ENCODE measurements at places on chromosomes 1 and 21.
A peak's percentile ranks its signal among the peaks of the same experiment; 100 is the strongest.

DNA sequence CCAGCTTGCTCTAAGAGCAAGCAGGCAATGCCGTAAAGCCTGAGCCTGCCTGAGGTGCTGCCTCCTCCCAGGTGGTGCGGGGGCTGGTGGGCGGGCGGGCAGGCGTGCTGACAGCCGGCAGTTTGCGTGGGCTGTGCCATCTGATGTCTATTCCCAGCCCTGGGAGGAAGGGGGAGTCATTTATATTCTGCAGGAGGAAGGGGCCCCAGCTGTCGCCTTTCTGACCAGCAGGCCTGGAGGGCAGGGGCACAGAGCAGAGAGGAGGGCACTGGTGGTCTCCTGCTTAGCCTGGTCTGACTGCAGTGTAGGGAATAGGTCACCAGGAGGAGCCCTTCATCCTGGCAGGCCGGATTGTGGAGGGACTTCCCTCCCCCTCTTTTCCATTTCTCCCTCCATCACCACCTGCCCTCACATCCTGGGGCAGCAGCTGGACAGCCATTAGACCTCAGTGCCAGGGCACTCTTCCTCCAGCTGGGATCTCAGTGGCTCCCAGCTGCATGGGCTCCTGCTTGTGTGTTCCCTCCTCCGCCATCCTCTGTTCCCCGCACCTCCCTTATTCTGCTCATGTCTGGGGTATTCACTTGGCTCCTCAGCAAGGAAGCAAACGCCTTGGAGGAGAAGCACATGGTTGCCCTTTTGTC, 4.4 kb downstream of the CYB561D1 start:
- no peak overlapping the region for H3K27ac ChIP-seq
- H3K36me3 ChIP-seq: no peaks in the 10 kb centered on the region
- DNase-seq: no peak
- H3K27me3 ChIP-seq: no peaks in the 10 kb centered on the region
- no peak overlapping the region for H3K4me3 ChIP-seq

DNA sequence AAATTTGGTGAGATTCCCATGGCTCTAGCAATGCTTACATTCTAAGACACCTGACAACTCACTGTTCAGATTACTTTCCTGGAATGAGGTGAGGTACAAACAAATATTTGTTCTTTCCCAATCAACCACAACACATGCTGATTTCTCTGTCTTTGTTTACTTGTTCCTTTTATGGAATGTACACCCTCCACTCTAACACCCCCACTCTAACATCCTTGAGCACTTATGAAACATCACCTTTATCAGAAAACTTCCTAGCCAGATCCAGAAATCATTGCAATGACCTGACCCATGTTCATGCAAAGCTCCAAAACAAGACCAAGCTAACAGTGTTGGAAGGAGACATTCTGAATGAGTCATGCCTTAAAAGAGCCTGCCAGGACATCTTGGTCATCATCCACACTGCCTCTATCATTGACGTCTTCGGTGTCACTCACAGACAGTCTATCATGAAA, 35.5 kb downstream of the HSD3B1 start:
- no peaks in the 10 kb centered on the region for H3K4me1 ChIP-seq
- no peak overlapping the region for H3K27ac ChIP-seq
- DNase-seq: no peak
- H3K4me3 ChIP-seq: no peak overlapping the region

DNA sequence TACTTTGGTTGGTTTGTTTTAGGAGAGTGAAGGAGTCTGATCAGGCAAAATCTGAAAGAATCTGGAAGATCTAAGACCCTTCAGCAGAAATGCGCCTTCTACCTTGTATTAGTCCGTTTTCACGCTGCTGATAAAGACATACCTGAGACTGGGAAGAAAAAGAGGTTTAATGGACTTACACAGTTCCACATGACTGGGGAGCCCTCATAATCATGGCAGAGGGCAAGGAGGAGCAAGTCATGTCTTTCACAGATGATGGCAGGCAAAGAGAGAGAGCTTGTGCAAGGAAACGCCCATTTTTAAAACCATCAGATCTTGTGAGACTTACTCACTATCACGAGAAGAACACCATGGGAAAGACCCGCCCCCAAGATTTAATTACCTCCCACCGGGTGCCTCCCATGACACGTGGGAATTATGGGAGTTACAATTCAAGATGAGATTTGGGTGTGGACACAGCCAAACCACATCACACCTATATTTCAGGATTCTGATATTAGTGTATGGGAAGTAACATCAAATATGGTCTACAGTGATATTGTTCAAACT, 99.3 kb downstream of the GLUL start:
- no peaks in the 10 kb centered on the region for H3K27me3 ChIP-seq
- H3K4me3 ChIP-seq: no peak overlapping the region
- no peak for DNase-seq
- no peaks in the 10 kb centered on the region for H3K4me1 ChIP-seq
- no peak overlapping the region for H3K27ac ChIP-seq

GRCh38 chr1:97913506-97914139, 7.2 kb downstream of the DPYD start:
- no peaks in the 10 kb centered on the region for H3K4me1 ChIP-seq
- H3K27me3 ChIP-seq: no peaks in the 10 kb centered on the region
- H3K27ac ChIP-seq: no peak overlapping the region
- no peaks in the 10 kb centered on the region for H3K36me3 ChIP-seq

DNA sequence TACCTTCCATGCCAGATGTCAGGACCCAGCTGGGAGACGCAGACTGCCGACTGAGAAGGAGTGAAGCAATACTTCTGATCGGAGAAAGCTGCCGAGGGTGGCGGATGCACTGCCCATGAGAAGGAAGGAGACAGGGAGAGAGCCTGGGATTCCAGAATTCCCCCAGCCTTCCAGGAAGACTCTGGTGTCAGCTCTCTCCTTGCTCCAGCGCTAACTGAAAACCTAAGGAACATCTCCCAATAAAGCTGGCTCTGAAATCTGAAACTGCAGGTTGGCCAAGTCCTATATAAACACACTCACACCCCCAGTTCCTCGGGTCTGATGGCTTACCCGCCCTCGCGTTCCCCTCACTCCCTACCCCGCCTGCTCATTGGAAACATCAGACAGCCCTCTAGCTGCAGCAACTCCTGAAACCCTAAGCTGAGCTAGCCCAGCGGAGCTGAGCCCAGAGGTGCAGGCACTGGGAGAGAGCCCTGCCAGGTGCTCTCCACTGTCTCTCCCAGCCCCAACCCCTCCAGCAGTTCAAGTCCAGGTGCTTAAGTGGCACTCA, 52.3 kb downstream of the PLEKHA6 start:
- H3K27me3 ChIP-seq: no peaks in the 10 kb centered on the region
- no peak overlapping the region for H3K27ac ChIP-seq
- H3K4me3 ChIP-seq: no peak overlapping the region
- H3K4me1 ChIP-seq: peaks cover 14% of the 10 kb centered on the region

DNA sequence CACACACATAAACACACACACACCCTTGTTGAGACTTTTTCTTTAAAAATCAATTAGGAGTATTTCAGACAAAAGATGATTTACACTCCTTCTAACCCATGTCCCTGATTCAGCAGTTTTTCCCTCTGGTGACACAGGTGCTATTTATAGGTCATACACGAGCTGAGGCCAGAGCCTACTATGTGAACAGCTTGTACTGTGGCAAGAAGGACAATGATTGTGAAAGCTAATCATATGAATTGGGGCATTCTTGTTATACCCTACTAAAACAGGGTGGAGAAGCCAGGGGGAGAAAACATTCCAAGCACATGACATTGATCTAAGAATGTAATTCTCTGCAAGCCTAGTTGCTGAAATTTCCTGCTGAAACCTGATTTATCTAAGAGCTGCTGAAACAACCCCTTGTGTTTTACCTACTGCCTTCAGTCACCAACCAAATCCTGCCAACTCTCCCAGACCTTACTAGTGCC, 60.3 kb downstream of the XCL1 start:
- no peak overlapping the region for H3K4me3 ChIP-seq
- no peaks in the 10 kb centered on the region for H3K36me3 ChIP-seq
- no peaks in the 10 kb centered on the region for H3K4me1 ChIP-seq
- DNase-seq: no peak
- H3K27me3 ChIP-seq: no peaks in the 10 kb centered on the region

- no peak overlapping the region for H3K4me3 ChIP-seq
- no peak for DNase-seq
- no peaks in the 10 kb centered on the region for H3K27me3 ChIP-seq
- H3K4me1 ChIP-seq: no peaks in the 10 kb centered on the region
- H3K36me3 ChIP-seq: no peaks in the 10 kb centered on the region
- no peak overlapping the region for H3K27ac ChIP-seq
These were observed 35.6 kb downstream of the WLS start for GRCh38 chr1:68196676-68197075.

GRCh38 chr1:119948342-119949214, 52.3 kb upstream of the ADAM30 start:
- no peaks in the 10 kb centered on the region for H3K4me1 ChIP-seq
- DNase-seq: peak; percentile 39
- H3K36me3 ChIP-seq: no peaks in the 10 kb centered on the region
- H3K27me3 ChIP-seq: no peaks in the 10 kb centered on the region
- H3K27ac ChIP-seq: no peak overlapping the region

GRCh38 chr1:4702932-4703331, 48.5 kb downstream of the AJAP1 start:
- no peak overlapping the region for H3K4me3 ChIP-seq
- H3K4me1 ChIP-seq: no peaks in the 10 kb centered on the region
- H3K27ac ChIP-seq: no peak overlapping the region

GRCh38 chr21:45131537-45131999, 57.2 kb downstream of the ADARB1 start:
- no peaks in the 10 kb centered on the region for H3K36me3 ChIP-seq
- H3K27ac ChIP-seq: no peak overlapping the region
- no peaks in the 10 kb centered on the region for H3K4me1 ChIP-seq
- H3K27me3 ChIP-seq: no peaks in the 10 kb centered on the region

DNA sequence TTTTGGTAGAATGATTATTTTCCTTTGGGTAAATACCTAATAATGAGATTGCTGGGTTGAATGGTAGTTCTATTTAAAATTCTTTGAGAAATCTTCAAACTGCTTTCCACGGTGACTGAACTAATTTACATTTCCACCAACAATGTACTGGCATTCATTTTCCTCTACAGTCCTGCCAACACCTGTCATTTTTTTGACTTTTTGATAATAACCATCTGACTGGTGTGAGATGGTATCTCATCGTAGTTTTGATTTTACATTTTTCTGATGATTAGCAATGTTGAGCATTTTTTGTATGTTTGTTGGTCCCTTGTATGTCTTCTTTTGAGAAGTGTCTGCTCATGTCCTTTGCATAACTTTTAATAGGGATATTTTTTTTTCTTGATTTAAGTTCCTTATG, 23.5 kb downstream of the KCNK2 start:
- H3K4me1 ChIP-seq: no peaks in the 10 kb centered on the region
- no peaks in the 10 kb centered on the region for H3K36me3 ChIP-seq
- no peak overlapping the region for H3K27ac ChIP-seq
- no peak overlapping the region for H3K4me3 ChIP-seq
- DNase-seq: no peak

- no peak overlapping the region for H3K4me3 ChIP-seq
- H3K36me3 ChIP-seq: no peaks in the 10 kb centered on the region
- H3K4me1 ChIP-seq: no peaks in the 10 kb centered on the region
These were observed 33.7 kb downstream of the PTP4A2 start for GRCh38 chr1:31904339-31905092.

- no peaks in the 10 kb centered on the region for H3K36me3 ChIP-seq
- no peak overlapping the region for H3K27ac ChIP-seq
- H3K27me3 ChIP-seq: no peaks in the 10 kb centered on the region
- no peaks in the 10 kb centered on the region for H3K4me1 ChIP-seq
These were observed 124.6 kb downstream of the HLCS start for GRCh38 chr21:36841866-36842265.

- DNase-seq: no peak
- no peaks in the 10 kb centered on the region for H3K36me3 ChIP-seq
- no peaks in the 10 kb centered on the region for H3K4me1 ChIP-seq
- H3K27me3 ChIP-seq: no peaks in the 10 kb centered on the region
- no peak overlapping the region for H3K4me3 ChIP-seq
These were observed 8.6 kb upstream of the LRRC8B start for GRCh38 chr1:89516055-89516454.

DNA sequence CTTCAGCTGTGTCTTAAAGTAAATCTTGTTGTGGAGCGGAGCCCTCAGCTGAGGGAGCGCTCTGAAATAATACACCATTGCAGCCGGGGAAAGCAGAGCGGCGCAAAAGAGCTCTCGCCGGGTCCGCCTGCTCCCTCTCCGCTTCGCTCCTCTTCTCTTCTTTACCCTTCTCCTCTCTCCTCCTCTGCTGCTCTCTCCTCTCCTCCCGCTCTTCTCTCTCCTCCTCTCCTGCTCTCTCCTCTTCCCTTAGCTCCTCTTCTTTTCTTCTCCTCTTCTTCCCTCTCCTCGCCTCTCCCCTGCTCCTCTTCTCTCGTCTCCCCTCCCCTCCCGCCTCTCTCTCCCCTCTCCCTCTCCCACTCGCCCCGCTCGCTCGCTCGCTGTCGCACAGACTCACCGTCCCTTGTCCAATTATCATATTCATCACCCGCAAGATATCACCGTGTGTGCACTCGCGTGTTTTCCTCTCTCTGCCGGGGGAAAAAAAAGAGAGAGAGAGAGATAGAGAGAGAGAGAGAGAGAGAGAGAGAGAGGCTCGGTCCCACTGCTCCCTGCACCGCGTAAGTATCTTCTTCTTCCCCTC, at the start of gene PROX1:
TSS of gene PROX1 (plus strand) at position 47 of the 580 bp plus-strand sequence. CDS start 8,563 bp downstream, outside the sequence.
- H3K27me3 ChIP-seq: peaks cover 42% of the 10 kb centered on the region
- no peaks in the 10 kb centered on the region for H3K36me3 ChIP-seq
- H3K27ac ChIP-seq: no peak within 1 kb of the TSS
- peak within 1 kb of the TSS; percentile 26 for H3K4me3 ChIP-seq
- no peak for DNase-seq
- H3K4me1 ChIP-seq: peaks cover 6% of the 10 kb centered on the region

DNA sequence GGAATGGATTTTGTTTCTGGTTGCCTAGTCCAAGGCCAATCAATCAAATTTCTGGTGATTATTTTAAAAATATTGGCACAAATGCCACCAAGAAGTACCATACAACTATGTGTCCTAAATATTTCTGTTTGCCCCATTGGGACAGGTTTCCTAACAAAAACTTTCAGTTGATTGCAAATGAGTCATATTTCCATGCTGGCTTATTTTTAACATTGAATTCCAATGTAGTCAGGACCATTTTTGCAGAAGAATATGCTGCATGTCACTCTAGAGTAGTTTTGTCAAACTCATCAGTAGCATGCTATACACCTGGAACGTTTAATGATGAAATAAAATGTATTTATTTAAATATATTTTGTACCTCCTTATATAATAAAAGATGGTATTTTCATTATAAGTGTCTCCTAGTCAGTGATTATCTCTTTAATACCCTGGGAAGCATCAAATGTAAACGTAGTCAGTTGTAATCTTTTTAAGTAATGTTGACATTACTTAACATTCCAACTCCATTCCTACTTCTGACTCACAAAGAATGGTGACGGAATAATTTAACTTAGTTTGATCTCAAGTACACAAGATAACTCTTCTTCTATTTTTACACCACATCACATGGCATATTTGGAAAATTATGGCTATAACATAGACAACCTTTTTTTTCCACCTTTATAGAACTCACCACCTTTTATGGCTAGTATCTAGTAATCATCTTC, 39.0 kb upstream of the USH2A start:
- no peak overlapping the region for H3K4me3 ChIP-seq
- DNase-seq: no peak
- no peak overlapping the region for H3K27ac ChIP-seq
- H3K27me3 ChIP-seq: no peaks in the 10 kb centered on the region
- no peaks in the 10 kb centered on the region for H3K4me1 ChIP-seq

All from iPS DF 6.9 (cell line).